Stimulated activated CD8-positive, alpha-beta memory T cell treated with anti-CD3 and anti-CD28 coated beads, Interleukin-4, amount 100 ng/mL, for 4 hours (primary cell): ENCODE measurements at places on chromosomes 2 and 18.

GRCh38 chr18:2281523-2282199 lies 289.6 kb downstream of the METTL4 start:
- no peak for DNase-seq

- DNase-seq, result no peak
These were observed 3.6 kb downstream of the IGFBP2 start for GRCh38 chr2:216636551-216637450.

GRCh38 chr2:55112229-55113031 lies 62.2 kb upstream of the RTN4 start:
- no peak for DNase-seq

- DNase-seq, result no peak
These were observed 51.4 kb downstream of the TRIB2 start for GRCh38 chr2:12767996-12768624.

- no peak for DNase-seq
These were observed 59.4 kb downstream of the CERS6 start for GRCh38 chr2:168515502-168515901.

- no peak for DNase-seq
These were observed 1140.6 kb upstream of the LRRTM1 start for GRCh38 chr2:81445176-81445575.

DNA sequence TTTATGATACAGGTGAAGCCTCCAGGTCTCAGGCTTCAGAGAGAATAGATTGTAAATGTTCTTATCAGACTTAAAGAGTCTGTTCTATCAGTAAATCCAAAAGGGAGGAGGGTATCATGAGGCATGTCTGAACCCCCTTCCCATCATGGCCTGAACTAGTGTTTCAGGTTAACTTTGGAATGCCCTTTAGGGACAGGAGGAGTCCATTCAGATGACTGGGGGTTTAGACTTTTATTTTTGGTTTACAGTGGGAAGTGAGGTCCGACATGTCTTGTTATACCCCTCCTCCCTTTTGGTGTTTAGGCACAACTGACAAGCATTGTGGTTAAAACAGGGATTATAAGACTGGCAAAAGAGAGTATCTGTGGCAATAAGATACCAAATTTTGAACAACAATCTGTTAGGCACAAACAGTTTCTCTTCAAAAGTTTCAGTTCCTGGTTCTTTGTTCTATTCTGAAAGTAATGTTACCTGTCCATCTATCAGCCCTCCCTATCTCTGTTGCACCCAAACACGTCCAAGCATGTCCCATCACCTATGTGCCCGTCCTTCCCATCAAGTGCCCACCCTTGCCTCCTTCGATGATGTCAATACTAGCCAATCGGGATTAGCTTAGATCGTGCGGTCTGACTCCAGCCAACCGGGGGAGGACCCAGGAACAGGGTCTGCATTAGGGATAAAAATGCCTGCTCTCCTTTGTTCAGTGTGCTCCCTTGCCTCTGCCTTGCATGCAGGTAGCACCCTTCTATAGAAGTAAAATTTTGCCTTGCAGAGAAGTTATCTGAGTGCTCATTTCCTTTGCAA lies 16.4 kb downstream of the TCF23 start:
- no peak for DNase-seq

GRCh38 chr2:236875906-236876505 lies 209.7 kb upstream of the COPS8 start:
- no peak for DNase-seq

DNA sequence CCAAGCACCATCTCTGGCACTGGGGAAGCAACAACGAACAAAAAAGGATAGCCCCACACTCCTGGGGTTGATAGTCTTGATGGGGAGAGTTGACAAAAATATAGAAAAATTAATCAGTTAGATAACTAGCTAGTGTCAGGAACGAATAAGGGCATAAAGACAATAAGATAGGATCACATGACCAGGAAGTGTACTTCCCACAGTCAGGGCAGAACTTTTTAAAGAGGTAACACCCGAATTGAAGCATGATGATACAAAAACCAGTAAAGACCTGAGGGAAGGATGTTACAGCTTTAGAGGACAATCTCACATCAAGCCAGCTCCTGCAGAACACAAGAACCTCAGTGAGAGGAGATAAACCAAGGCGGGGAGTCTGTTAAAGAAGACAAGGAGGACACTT lies 295.4 kb upstream of the CRIM1 start:
- no peak for DNase-seq

DNA sequence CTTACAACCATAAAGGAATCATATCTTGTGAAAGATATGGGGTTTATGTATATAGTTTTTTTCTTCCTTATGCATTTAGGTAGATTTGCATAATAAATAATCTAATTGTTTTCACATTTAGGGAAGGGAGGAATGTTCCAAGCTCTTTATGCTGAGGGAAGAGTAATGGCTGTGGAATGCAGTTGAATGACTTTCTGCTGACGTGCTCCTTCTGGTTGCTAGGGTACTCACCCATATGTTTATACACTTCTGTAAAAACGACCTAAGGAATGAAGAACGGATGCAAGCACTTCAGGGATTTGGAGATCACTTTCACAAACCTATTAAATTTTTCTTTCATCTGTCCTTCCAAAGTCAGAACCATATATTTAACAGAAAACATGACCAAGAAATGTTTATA lies 29.2 kb upstream of the PPP4R1 start:
- no peak for DNase-seq

GRCh38 chr2:175976391-175977157 lies 25.5 kb downstream of the LNPK start:
- DNase-seq, result no peak

DNA sequence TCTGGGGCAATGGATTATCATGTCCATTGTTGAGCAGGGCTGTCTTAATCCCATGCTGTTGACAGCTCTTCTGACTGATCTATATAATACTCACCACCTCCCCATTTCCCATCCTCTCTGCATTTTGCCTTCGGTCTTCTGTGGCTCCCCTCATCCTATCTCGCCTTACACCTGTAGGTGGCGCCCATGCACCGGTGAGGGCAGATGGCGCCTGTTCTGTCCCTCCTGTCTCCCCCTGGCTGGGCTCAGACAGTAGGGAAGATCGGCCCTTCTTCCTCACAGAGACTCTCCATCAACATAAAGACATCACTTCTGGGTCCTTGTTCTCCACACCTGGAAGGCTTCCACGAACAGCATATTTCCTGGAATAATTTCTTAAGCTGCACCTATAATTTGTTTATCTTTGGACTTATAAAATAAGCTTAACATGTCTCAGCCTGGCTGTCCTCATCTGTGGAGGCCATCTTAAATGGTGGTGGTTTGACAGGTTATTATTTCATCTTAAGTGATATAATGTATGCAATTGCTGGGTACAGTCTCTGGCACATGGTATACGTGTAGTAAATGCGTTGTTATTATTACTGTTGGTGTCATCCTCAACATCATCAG lies 10.9 kb upstream of the CDH20 start:
- no peak for DNase-seq

DNA sequence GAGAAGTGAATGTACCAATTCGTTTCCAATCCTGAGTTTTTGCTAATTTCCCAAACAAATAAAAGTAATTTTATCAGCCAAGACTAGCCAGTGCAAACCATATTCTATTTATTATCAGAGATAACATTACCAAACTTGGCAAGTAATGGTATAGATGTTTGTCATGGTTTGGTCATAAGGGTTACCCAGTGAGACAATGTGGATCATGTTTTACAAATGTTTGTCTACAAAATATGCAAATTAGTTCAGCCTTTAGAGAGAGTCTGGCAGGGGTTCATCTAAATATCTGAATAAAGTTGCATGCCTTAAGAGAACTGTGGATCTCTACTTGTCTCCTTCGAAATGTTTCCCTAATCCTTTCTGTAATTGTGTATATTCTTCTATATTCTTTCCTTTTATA lies 152.2 kb downstream of the KCNH7 start:
- DNase-seq, result no peak

GRCh38 chr18:9742524-9743131 lies 34.5 kb downstream of the RAB31 start:
- no peak for DNase-seq

DNA sequence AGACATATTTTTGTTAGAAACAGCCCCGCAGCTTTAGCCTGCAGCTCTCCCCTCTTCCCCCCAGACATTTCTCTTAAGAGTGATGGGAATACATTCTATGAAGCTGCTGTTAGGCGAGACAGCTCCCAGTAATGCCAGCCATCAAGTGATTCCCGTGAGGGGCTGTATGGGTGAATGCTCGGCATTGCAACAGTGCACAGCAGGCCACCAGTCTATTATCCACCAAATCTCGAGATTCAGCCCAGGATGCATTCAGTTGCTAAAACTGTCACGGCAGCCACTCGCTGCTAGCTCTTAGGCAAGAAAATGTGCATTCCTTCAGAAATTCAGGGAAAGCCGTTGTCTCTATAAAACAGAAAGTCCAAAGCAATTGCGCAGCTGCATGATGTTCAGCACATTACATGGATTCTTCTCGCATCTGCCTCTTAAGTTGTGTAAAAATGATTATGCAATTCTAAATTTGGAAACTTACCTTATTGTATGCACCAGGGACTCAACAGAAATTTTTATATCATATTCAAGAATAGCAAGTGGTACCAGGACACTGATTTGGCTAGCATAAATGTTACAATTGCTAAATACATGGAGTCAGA lies 211.3 kb upstream of the ARL4C start:
- no peak for DNase-seq

DNA sequence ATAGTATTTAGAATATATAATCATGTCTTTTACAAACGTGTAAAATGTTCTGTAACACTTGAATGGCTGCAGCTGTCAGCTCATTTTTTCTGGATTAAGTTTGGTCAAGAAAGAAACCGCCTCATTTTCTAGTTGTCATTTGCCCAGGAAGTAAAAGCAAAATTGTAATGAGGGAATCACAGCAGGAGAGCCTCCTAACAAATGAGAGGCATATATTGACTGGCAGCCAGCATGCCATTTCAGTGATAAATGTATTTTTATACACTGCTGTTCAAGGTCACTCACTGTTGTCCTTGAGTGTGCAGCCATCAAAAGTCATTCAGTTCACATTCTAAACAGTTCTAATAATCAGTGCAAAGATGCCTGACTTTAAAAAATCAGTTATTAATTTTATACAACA lies 144.3 kb upstream of the BOD1L2 start:
- no peak for DNase-seq

- DNase-seq, result no peak
These were observed 66.3 kb downstream of the IRS1 start for GRCh38 chr2:226733189-226733858.

GRCh38 chr2:40962026-40962425 lies 510.1 kb upstream of the SLC8A1 start:
- no peak for DNase-seq

DNA sequence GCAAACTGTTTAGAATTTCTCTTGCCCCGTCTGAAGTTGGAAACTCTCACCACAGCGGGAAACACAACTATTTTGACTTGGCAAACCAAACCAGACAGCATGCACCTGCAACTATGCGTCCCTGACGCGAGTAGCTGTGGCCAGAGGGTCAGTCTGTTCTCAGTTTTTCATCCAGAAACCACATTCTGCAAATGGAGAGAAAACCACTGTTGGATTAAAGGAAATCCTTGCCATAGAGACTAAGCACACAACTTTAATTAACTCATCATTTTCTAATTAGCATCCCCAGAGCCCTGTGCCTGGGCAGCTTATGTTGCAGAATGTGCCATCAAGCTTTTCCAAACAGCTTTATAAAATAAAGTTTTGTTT lies 415.7 kb upstream of the TCF4 start:
- no peak for DNase-seq

DNA sequence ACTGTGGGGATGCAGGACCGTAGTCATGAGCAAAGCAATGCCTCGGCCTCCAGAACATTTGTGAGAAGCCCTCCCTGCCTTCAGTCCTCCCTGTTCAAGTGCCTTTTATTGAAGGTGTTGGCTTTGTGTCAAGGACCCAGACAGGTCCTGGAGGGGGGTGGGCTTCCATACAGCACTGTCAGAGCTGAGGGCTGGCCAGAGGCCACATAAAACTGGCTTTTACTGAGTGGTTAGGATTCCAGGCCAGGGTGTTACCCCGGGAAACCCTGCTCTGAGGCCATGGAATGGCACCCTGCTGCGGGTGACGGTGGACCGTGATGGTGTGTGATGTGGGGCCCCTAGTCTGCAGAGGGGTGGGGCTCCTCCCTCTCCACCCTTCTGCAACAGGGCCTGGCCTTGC lies 41.6 kb downstream of the TOGARAM2 start:
- DNase-seq, result no peak

- DNase-seq, result no peak
These were observed 95.2 kb downstream of the TFCP2L1 start for GRCh38 chr2:121189661-121190381.

- no peak for DNase-seq
These were observed 3.8 kb upstream of the PTPN4 start for GRCh38 chr2:119755906-119756305.

- DNase-seq, result no peak
These were observed 89.9 kb upstream of the SLC1A4 start for GRCh38 chr2:64899081-64899865.

- DNase-seq, result no peak
These were observed 183.6 kb downstream of the DCC start for GRCh38 chr18:52523566-52523965.

DNA sequence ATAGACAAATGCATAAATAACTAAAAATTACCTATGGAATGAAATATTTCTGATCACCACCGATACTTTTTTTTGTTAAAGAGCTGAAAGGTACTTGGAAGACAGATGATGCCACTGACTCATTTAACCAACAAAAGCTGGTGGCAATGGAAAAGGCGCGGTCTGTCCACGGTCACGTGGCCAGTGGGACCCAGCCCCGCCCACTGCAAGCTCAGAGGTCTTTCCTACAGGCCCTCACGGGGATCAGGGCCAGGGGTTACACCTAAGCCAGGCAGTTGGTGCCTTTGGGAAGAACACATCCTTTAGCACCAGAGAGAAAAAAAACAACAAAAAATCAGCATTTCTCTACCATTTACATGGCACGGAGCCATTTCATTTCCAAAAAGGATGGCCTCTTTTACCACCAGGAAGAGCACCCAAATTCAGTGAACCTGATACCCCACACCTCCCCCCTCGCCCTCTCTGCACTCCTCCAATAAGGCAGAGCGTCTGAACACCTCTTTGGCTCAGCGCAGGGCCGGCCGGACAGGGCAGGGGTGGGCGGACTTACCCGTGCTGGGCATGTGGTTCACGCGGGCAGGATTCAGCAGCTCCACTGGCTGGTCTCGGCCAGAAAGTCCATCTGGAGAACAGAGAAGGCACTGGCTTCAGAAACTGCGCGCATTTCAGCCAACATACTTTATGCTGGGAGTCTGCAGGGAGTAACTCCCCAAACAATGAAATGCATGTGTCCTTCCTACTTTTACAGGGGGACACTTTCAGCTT lies 164.6 kb downstream of the HDAC4 start:
- DNase-seq, result no peak

GRCh38 chr2:166344286-166345113 lies 31.2 kb downstream of the SCN9A start:
- DNase-seq, result no peak

GRCh38 chr18:75554176-75554575 lies 126.7 kb upstream of the SMIM21 start:
- DNase-seq, result no peak

GRCh38 chr2:60463249-60463648 lies 90.2 kb downstream of the BCL11A start:
- no peak for DNase-seq

DNA sequence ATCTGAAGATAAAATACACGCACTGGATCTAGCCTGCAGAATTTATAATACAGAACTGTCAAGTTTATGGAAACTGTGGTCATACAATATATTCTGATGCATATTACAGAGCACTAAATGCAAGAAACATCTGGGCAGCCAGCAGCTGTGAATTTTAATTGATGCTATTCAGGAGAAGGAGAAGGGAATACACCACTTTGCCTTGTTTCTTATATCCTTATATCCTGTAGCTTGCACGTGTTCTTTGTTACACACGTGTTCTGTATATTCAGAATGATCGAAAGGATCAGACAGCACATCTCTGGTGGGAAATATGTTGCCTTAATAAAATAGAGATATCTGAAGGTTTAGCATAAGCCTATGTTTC lies 335.8 kb downstream of the AGPS start:
- DNase-seq, result no peak
